ENCODE measurements at places on chromosomes 11 and 22.

DNA sequence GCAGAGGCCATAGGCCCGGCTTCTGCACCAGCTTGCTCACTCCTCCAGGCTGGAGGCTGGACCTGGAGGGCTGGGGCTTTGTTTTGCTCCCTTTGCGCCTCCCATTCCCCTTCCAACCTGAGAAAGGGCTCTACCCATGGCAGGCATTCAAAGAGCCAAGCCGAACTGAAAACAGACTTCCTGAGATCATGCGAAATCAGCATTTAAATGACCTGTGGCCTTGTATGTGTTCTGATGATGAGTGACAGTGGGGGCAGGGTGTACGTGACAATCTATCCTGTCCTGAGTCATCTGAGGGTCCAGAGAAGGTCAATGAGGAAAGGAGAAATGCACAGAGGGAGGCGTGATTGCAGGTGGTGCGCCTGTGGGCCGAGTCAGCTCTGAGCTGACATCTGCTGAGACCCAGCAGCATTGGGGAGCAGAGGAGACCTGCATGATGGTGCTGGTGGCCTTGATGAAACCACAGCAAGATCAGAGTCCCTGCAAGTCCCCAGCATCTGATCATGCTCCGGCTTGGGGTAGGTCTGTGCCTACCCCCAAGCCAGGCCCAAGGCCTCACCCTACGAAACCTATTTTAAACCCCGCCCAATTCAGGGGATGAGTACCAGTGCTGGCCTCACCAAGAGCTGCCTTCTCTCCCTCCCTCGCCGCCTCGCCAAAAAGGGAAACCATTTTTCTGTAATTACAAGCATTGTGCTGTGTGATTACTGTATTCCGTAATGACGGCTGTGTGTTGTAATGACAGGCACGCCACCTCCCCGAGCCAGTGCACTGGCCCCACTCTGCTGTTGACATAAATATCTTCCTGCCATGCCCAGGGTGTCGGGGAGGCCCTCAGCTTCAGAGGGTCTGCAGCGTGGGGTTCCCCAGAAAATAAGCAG lies 95.2 kb upstream of the ANO1 start:
- no peak for DNase-seq

DNA sequence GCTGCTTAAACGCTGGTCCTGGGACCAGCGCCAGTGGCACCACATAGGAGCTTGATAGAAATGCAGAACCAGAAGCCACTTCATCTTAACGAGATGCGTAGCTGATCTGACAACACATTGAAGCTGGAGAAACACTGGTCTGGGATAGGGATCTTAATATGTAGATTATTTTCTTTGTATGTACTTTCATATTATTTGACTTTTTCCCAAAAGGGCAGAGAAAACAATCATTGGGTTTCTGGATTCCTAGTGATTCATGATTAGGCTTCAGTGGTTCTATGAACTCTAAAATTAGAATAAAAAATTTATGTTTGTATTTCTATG lies 12.3 kb downstream of the MPEG1 start:
- no peak for DNase-seq

- DNase-seq: no peak
Observed at GRCh38 chr22:42368379-42369249, 63.6 kb downstream of the NFAM1 start.

DNA sequence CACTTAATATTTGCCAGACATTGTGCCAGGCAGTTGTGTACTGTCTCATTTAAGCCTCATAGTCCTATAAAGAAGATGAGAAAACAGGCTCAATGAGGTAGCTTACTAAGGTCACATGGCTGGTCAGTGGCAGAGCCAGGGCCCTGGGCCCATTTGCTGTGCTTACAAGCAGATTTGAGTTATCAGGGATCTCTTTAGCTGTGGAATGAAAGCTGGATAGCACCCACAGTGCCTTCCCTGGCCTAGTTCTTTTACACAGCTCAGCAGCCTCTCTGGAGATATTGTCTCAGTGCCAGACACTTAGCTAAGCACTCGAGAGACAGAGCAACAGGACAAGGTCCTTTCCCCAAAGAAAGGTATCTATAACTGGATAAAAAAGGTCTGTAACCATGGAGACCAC lies 6.1 kb downstream of the TMEM86A start:
- no peak for DNase-seq

DNA sequence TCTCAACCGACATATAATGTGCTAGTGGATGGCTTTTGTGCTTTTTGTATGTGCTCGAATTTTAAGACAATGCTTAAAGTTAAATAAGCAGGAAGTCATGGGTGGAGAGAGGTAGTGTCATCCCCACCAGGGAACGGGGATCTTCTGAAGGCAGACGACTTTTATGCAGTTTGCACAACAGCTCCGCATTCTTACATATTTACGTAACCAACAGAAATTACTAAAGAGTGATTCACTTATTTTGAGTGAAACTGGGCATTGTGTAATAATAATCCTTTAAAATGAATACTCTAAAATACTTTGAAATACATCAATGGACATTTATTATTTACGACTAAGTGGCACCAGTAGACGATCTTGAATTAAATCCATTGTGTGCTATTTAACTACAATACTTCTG lies 305.1 kb downstream of the CNTN5 start:
- DNase-seq: no peak

DNA sequence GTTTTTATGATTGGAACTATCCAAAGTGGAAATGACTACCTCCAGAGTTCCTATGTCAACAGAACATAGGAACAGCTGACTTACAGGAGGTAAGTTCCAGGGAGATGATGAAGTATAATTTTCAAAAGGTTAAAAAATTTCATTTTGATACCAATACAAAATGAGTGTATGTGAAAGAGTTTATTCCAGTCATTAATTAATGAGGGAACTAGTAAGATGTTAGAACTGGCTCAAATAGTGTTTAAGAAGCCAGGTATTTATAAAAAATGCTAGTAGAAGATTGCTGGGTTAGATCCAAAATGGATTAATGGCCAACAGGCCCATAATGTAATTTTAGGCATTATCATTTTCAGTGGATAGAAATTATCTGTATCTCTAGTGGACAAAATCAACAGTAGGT lies 227.7 kb upstream of the ZBED5 start:
- no peak for DNase-seq

DNA sequence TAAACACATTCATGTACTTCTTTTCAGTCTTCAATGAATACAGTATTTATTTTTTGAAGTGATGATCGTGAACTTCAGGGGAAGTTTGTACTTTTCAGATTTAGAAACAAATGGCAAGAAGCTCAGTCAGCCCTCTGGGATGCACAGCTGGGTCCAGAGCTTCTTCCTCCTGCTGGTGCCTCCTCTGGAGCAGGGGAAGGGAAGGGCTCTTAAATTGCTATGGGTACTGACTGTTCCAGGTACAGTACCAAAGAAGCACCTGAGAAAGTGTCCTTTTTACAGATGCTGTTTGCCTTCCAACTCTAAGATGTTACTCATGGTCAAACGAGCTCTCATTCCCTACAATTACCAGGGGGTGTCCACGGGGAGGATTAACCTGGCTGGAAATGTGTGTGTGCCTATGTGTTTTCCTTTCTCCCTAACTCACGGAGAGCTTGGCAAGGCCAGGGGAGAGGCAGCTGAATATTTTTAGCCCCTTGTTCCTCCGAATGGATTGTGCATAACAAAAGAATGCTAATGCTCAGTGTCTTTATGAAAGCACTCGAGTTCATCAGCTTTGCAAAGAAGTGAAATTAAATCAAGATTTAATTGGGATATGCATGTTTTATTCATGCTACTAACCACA lies 313.7 kb upstream of the CADM1 start:
- no peak for DNase-seq

GRCh38 chr22:44952863-44953746 lies 56.7 kb downstream of the PHF21B start:
- DNase-seq: no peak

- no peak for DNase-seq
Observed at GRCh38 chr11:19352072-19352770, 111.5 kb upstream of the E2F8 start.

DNA sequence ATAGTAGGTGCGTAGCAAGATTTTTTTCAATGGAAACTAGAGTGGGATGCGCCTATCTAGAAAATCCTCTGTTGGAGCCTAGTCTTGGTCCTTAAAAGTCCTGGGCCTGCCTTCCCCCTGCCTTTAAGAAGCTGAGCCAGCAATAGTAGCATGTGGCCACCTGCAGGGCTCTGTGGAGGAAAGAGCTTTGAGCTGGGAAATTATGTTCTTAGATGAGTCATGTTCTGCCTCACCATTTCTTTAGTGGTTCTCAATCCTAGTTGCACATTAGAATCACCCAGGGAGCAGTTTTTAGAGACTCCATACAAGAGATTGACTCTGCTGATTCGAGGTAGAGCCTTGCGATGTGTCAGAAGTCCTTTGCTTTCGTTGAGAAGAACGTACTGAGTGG lies 133.5 kb downstream of the COMMD9 start:
- no peak for DNase-seq
